ENCODE measurements at places on chromosomes 1 and 21.

GRCh38 chr1:119347858-119348257 lies 20.7 kb upstream of the HAO2 start:
- no peak for DNase-seq

DNA sequence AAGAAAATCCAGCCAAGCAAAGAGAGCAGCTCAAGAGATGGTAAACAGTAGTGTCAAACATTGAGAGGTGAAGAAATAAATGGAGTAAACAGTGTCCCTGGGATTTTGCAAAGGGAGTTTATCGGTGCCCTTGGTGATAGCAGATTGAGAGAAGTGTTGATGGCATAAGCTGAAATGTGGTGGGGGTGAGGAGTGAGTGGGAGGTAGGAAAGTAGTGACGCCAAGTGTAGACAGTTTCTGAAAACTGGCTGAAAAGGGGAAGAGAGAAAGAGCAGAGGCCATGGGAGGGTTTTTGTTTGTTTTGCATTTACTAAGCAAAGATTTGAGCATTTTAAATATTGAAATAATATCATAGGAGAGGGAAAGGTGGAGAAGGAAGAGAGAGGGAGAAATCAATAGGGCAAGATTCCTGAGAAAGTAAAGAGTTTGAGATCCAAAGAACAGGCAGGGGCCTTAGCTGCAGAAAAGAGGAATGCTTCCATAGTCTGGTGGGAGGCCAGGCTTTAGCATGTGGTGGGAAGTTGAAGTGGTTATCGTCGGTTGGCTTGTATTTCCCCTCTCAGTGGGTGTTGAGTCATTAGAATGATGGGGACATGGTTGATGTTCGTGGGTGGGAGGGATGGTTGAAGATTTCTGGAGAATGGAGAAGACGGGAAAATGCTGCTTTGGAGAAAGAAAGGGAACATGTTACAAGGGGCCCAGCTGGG lies 26.8 kb upstream of the RASAL2 start:
- no peak for DNase-seq

- DNase-seq = no peak
These were observed 174.4 kb downstream of the DSCAM start for GRCh38 chr21:40672602-40673001.

GRCh38 chr1:226479474-226479873 lies 69.1 kb upstream of the STUM start:
- no peak for DNase-seq

DNA sequence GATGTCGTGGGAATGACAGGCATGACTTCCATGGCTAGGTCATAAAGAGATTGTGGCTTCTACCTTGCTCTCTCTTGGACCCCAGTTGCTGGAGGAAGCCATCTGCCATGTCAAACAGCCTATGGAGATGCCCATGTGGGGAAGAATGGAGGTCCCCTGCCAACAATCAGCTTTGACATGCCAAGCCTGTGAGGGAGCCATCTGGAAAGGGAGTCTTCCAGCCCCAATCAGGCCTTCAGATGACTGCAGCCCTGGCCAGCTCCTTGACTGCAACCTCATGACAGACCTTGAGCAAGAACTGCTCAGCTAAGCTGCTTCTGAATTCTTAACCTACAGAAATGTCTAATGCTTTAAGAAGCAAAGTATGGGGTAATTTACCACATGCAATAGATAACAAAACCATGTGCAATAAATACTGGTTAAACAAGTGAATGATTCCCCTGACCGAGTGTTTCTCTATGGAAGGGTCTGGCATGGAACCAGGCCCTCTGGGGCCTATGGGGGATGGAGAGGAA lies 187.1 kb downstream of the HIVEP3 start:
- no peak for DNase-seq

- no peak for DNase-seq
These were observed 294.2 kb downstream of the KIF26B start for GRCh38 chr1:245448975-245449431.

- no peak for DNase-seq
These were observed 1.2 kb upstream of the CSMD2 start for GRCh38 chr1:34166191-34166624.

GRCh38 chr1:224647449-224647848 lies 31.3 kb downstream of the CNIH3 start:
- no peak for DNase-seq

DNA sequence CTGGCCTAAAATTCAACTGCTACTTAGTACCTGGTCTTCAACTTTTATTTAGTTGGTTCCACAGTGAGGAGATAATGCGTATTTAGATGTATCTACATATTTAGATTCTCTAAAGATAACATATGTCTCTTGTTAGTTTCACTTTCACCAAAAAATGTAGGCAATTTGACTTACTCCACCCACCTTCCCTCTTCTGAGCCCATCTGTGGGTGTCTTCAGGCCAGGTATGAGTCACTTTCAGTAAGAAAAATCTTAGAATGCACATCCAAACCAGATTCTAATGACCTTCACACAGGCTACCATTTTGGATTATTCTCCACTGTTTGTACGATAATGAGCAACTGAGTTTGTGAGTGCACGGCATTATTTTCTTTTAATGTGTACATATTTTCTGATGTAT lies 501.7 kb downstream of the NEGR1 start:
- no peak for DNase-seq

Measured in T-helper 1 cell (primary cell).